ENCODE measurements at places on chromosomes 6 and 20.

DNA sequence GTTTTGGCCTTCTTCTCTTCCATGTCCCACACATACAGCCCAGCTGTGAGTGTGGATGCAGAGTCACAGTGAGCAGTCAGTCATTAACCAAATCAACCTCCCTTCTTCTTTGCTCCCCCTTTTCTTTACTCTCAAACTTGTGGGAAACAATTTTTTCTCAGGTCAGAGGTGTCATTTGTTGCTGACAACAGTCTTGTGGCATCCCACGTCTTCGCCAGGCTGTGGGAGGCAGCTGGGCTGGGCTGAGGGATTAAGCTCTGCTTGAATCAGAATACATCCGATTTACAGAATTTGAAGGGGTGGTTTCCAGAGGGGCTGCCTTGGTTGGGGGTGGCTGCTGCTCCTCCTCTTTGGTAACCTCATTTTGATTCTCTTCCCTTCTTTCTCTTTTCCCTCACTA lies 40.5 kb downstream of the SCGN start:
- no peak for DNase-seq

- no peak for DNase-seq
These were observed 33.4 kb downstream of the KCNK5 start for GRCh38 chr6:39195792-39196385.

DNA sequence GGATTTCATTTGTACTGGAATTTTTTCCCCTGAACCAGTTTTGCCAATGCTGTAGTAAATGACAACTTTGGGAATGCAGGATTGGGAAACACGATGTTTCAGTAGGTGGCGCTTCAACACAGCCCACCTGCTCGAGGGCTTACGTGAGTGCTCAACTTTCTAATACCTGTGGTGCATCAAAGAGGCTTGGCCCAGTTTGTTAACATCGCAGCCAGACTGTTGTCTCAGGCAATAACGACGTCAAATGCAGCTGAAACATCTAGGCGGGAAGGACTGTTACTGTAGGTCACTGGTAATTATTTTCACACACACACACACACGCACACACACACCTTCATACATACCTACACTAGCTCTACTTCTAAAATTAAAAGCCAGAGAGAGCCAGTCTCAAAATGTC lies 815.5 kb upstream of the SLC35B3 start:
- DNase-seq, result no peak

DNA sequence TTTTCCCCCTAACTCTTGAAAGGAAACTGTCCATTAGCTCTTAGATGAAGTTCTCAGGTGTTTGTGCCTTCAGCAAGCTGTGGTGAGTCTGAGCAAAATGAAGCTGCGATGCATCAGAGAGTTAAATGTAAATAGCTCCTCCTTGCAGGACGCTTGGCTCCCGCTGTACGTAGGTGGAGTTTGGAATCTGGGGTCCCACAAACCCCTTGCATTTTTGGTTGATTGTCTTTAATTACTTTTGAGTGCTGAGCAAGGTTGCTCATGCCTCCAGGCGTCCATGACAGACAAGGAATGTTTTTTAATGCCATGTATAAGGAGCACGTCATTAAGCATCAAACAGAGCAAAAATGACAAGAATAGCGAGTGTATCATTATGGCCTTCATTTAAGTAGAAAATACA lies 300.5 kb downstream of the TFAP2C start:
- DNase-seq, result no peak

DNA sequence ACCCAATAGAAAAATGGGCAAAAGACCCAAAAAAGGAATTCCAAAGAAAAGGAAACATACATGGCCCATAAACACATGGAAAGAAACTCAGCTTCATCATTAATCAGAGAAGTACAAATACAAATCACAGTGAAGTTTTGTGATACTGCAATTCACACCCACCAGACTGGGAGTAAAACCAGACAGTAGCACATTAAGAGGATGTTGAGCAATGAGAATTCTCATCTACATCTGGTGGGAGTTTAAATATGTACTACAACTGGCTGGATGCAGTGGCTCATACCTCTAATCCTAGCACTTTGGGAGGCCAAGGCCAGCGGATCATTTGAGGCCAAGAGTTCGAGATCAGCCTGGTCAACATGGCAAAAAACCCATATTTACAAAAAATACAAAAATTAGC lies 125.7 kb upstream of the PHACTR1 start:
- no peak for DNase-seq

GRCh38 chr20:18428490-18429173 lies 38.2 kb downstream of the DZANK1 start:
- no peak for DNase-seq

GRCh38 chr6:85344996-85345395 lies 104.9 kb upstream of the NT5E start:
- DNase-seq, result no peak

- no peak for DNase-seq
These were observed 1.7 kb downstream of the PREX1 start for GRCh38 chr20:48826069-48826468.

DNA sequence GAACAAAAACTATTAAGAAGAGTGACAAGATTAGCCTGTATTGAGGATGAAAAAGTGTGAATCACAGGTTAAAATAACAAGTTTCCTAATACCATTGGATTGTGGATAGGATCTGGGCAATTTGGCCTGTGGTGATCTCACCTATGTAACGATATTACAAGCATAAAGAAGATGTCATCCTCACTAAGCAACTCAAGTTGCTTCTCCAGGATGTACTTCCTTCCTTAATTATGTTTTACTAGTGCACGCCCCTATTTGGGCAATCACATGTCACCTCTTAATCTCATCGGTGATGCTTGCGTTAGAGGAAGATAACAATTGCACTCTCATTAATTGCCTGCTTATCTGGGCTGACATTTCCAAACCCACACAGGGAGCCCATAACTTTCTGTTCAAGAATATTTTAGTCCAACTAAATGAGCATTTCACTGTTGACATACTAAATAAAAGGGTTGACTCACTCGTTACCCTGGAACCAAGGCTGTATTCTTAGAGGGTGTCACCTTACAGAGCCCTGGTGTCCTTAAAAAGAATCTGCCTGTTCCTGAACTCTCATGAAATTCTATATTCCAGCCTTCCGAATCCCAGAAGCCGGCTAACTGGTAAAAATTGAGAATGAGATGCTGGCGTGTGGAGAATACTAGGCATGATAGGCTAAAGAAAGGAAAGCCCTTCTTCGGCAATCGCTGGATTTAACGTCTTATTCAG lies 88.2 kb upstream of the ATXN1 start:
- DNase-seq, result no peak

DNA sequence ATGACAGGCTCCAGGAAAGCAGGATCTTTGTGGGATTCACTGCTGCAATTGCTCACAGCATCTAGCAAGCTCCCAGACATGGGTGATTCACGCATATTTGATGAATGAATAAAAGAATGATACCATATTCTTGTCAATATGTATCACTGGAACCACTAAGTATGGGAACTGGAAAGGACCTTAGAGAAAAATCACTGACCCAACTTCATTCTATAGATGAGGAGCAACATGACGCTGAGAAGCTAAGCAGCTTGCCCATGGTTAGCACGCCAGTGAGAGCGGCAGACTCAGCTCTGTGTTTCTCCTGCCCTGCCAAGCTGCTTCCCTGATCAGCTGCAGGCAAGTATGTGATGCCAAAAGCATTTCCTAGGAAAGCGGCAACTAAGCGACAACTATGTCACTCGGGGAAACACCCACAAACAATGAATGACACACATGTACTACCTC lies 66.8 kb downstream of the PPP1R3G start:
- DNase-seq, result no peak

DNA sequence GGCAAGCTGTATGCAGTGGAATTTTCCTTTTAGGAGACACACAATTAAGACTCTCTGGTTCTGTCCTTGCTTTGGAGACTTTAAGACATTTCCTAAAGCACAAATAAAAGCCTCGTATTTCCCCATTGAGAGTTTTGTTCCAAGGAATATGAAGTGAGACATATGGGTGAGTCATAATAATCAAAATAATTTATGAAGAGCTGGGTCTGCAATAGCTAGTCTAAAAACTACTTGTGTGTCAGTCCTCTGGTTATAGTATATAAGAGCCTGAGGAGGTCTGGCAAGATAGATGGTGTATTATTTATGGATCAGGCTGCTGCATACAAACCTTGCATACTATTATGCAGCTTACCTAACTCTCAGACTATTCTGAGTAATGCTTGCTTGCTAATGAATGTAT lies 142.6 kb downstream of the ADGRG6 start:
- no peak for DNase-seq

DNA sequence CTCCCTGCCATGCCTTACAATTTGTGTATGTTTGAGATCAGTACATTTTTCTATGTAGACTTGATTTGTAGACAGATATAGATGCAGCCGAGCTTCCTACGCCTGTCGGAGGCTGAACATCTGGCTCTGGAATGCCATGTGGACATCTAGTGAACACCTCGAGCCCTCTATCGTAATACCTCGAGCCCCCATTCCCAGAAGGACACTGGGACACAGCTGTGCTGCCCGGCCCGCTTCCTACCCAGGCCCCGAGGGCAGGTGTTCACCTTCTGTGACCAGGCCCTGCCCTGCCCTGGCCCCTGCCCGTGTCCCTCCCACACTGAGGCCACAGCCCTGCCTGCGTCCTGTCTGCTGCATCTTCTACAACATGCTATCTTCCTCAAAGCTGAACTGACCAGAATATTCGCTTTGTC lies 12.9 kb downstream of the RPS6KA2 start:
- no peak for DNase-seq

DNA sequence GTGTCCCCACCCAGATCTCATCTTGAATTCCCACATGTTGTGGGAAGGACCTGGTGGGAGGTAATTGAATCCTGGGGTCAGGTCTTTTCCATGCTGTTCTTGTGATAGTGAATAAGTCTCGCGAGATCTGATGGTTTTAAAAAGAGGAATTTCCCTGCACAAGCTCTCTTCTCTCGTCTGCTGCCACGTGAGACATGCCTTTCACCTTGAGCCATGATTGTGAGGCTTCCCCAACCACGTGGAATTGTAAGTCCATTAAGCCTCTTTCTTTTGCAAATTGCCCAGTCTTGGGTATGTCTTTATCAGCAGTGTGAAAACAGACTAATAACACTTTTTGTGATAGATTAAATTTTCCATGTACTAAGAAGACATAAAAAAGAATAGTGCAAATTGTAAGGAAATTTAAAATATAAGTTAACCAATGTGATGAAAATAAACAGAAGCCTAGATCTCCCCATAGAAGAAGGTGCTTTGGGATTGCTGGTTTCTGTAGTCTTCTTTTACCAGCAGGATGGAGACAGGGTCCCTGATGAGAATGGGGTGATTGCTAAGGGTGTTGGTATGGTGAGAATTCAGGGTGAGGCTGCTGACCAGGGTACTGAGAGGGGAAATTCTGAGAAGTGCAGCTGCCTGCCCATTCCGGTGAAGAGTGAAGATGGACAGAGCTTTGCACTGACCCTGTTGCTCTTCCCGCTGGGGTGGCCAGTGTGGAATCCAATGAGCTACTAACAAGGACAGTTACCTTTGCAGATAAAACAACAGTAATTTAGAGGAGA lies 50.7 kb downstream of the BMP2 start:
- DNase-seq, result no peak

- DNase-seq, result no peak
These were observed 1233.0 kb upstream of the EYS start for GRCh38 chr6:66940003-66940402.

GRCh38 chr6:108927927-108928326 lies 79.7 kb downstream of the ARMC2 start:
- DNase-seq, result no peak

- no peak for DNase-seq
These were observed 28.5 kb upstream of the MPC1 start for GRCh38 chr6:166411271-166411670.

GRCh38 chr20:47117371-47117770 lies 222.7 kb downstream of the EYA2 start:
- DNase-seq, result no peak

- DNase-seq, result no peak
These were observed 43.5 kb upstream of the HCRTR2 start for GRCh38 chr6:55130806-55131324.

DNA sequence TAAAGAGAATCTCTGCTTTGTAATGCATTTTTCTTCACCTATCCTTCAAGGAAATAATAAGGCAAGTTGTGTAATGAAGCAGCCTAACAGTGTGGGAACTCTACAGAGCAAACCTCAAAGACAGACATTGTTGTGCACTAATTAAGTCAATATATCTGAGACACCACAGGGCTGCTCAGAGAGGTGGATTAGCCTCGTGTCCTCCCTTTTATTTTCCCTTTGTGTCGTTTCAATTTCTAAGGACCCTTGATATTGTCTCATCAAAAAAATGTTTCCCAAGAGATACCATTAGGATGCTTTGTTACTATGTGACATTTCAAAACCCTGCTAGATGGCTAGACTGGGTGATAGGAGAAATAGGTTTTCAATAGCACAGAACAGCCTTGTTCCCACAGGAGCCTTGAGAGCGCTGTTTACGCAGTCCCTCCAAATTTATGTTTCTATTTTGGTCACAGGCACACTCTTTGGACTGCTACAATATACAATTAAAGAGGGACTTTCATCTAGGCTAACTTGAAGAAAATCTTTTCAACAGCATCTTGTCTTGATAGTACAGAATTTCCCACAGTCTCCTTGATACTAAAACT lies 23.1 kb downstream of the UBE3D start:
- DNase-seq, result no peak

DNA sequence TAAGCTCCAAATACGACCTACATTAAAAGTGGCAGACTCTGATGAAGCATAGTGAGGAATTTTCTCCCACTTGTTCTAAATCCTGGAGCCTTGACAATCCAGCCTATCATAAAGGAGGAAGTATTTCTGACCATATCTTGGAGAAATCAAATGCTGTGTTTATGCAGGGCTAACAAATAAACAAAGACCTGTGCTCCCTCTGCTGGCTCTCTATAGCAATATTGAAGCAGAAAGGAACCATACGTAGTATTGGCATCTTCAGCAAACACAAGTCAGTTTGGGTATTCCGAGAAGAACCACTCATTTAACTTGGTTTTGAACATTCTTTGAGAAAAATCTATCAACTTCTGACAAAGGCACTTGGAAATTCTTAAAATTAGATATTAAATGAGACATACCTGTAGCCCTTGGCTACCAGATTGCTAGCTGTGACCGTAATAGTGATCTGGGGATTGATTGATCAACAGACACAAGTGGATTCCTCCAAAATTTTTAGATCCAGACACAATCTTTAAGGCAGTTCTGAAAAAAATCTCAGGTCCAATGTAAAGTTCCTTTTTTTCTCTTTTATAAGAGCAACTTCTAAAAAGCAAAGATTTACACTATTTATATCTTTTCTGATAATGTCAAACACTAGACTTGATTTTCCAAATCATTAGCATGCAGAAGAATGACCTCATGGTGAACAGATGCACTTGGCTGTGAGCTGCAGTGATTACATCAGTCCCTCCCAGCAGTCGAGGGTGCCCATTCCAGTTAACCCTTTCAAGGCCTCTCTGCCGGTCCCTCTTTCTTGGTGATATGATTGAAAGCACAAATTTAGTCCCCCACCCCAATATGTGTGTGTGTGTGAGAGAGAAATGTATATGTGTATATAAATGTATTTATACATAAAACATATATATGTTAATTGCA lies 40.2 kb downstream of the INSM1 start:
- no peak for DNase-seq

GRCh38 chr20:14915356-14915755 lies 577.9 kb upstream of the FLRT3 start:
- DNase-seq, result no peak

- DNase-seq, result no peak
These were observed 65.4 kb downstream of the MYH7B start for GRCh38 chr20:35021063-35021462.

Data from activated T-helper 1 cell treated with anti-CD3 and anti-CD28 coated beads, Interleukin-12 subunit alpha, Interleukin-12 subunit beta, Interleukin-2, Interleukin-4 antibody, amounts not matched to agents 30 ng/mL and 10 ng/mL and 1 ng/mL, durations not matched to agents 14 hours and 24 hours and 36 hours (primary cell).